H4 (cell line): ENCODE measurements at places on chromosomes 6 and 20. TPM values are rescaled to one million over a fixed set of nuclear protein-coding genes. Genes with fewer than 3 reads are reported as not detected.

DNA sequence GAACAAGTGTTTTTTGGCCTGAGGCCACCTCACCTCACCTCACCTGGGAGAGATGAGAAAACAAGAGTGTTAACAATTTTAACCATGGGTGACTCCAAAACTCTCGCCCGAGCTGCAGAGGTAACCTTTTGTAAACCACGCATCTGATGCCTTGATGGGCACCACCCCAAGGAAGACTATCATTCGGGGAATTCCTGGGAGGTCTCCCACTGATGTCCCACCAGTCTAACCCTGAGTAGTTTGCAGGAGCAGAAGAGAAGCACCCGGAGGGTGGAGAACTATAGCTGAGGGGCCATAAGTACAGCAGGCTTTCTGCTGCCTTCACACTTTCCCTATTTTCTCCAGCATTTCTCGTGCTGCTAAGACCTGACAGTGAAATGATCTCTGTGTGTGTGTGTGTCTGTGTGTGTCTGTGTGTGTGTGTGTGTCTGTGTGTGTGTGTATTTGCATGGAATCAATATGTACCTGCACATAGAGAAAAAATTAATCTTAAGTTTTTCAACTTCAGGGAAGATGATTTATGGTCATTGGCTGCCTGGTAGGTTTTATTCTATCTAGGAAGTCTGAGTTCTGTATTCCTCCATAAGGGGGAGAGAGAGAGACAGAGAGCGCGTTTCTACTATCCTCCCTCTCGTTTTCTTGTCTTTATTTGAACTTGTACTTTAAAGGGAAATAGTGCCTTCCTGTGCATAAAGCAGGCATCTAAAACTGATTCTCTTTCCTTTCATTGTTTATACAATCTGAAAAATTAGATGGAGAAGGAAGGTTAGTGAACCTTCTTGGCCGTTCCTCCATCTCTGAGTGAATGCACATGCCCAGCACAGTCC lies 75.8 kb downstream of the CAP2 start:
- no peak for DNase-seq

DNA sequence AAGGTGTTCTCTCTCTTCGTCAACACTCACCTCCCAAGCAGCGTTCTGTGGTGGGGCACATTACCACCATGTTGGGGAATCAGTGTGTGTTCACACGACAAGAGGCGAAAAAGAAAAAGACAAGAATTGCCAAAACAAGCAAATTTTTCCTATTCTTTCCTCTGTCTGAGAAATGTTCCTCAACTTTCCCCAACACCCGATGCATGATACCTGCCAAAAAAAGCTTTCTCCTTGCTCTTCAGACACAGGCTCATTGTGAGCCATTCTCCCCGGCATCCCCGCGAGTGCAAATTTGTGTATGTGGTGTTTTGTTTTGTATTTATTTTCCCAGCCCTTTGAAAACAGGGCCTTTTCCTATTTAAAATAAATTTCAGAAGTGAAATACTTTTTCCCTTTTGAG lies 100.9 kb downstream of the JAG1 start:
- DNase-seq: no peak

DNA sequence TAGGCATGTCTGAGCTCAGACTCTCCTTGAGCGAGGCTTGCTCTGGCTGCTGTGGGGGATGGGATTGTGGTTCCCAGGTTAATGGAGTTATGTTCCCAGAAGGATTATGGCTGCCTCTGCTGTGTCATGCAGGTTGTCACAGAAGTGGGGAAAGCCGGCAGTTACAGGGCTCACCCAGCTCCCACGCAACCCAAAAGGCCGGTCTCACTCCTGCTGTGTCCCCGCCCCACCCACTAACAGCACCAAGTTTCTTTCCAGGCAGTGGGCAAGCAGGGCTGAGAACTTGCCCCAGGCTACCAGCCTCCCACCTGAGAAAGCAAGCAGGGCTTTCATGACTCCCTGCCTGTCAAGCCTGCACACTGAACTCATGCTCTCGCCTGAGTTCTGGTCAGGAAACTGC lies 750.5 kb downstream of the FRK start:
- no peak for DNase-seq

DNA sequence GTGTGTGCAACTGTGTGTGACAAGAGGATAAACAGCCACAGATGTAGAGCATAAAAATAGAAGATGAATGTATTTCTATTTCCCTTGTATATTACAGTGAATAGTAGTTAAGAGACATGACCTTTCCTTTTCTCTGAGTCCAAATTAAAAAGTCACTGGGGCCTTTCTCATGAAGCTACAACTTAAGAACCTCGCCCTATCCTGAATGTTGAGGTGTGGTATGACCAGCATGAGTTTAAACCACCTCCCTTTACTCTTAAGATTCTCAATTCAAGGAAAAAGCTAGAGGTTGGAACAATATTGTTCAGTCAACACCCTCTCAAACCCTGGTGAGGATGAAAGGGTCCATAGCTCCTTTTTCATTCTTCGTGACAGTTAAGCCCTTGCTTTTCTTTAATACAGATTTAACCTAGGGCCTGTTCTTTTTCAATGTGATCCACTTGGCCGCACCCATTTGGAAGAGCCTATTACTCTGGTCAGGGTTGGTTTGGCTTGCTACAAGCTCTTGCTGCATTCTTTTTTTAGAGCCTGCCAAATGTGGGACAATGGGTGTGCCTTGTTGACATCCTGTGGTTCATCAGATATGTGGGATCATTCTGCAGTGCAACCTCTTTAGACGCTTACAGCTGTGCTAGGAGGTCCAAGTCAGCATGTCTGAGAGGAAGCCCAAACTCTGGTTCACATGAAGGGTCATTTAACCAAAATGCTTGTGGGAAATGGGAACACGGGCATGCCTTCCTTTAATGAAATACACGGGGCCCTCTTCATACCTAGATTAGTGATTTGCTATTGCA lies 290.0 kb downstream of the HAO1 start:
- peak; percentile 42 for DNase-seq

DNA sequence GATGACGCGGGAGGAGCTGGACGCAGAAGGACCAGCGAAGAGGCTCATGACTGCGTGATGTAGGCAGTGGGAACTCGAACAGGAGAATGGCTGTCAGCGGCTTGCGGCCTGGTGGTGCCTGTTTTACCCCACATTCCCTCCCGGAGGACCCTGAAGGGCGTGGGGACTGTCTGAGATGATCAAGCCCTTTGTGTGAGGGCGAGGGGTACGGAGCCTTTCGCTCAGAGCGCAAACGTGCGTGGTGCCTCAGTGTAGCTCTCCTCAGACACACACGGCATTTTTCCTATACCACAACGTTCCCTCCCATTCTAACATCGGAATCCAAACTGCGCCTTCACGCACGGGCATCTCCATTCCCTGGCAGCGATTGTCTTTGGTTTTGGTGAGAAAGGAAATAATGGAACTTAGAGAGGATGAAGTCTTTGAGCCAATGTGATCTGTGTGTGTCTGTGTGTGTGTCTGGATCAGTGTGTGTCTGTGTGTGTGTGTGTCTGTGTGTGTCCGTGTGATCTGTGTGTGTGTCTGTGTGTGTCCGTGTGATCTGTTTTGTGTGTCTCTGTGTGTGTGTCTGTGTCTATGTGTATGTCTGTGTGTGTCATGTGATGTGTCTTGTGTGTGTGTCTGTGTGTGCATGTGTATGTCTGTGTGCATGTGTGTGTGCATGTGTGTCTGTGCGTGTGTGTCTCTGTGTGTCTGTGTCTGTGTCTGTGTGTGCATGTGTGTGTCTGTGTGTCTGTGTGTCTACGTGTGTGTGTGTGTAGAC lies 5.3 kb downstream of the PTK6 start:
- no peak for DNase-seq

DNA sequence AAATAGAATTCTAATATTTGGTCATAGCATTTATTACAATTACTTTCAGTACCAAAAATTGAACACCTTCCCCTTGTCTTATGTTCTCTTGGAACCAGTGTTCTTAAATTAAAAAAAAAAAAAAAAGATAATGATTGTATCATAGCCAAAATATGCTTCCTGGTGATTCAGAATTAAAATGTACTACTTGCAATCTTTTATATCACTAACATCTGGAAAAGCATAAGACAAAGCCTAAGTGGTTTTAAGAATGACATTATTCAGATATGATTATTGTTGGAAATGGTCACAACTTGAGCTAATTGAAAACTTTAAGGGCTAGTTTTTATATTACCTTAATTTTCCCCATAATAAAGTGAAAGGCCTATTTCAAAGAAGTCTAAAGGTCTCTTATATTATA lies 493.3 kb upstream of the MARCKS start:
- no peak for DNase-seq

DNA sequence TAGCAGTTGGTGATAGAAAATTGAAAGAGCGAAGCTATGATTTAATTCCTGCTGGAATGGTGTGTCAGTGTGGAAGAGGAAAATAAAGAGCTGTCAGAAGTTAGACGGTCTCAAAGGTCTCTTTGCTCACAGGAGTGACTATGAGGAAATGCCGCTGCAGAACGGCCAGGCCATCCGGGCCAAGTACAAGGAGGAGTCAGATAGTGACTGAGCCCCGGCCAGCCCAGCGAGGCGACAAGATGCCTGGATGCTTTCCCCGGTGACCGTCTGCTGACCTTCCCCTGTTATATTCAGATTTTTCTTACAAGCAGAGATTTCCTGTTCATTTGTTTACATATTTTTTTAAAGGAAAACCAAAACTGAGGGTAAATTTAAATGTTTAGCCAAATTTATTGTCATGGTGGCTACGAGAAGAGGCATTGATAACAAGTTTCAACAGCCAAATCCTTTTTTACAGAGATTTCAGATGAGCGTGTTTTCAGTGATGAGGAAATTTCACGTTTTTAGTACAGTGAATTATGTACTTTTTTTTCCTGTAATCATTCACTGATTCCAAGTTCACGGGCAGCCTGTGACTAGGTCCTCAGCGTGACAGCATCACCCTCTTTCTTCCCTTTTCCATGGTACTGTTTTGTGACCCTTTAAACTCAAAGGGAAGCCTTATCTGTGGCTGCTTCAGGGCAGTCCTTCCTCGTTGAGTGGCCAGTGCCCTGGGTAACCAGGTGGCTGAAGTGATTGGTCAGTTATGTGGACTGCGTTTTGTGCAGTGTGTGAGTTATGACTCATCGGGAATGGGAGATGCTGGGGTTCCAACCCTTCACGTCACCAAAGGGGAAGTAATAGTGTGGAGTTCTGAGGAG lies 12.6 kb downstream of the DYNLT1 start:
- DNase-seq: peak; percentile 55

DNA sequence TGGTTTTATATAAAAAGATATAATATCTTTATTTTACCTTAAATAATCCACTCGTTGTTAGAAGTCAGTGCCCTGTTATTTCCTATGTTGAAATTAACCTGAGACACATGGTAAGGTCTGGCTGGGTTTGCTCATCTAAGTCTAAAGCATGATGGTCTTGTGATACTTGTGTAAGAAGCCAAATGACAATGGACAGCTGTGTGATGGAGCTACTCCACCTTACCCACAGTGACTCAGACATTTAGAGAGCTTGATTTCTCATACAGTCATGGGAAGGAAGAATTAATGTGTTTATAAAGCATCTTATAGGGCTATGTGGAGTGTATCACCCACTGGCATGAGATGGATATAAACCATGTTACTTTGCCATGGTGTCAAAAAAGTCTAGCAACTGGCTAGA lies 11.7 kb downstream of the CTCFL start:
- DNase-seq: peak; percentile 50

NHSL1 gene
- 3.1 and 4.4 TPM in 2 replicates for total RNA-seq

ZSCAN23 gene
- 0.64 and 2.4 TPM in 2 replicates for total RNA-seq
